GM12865 (cell line): ENCODE measurements at places on chromosomes 4 and X.

GRCh38 chr4:77773101-77773500 is 46.1 kb downstream of the CNOT6L start:
- DNase-seq, result no peak

DNA sequence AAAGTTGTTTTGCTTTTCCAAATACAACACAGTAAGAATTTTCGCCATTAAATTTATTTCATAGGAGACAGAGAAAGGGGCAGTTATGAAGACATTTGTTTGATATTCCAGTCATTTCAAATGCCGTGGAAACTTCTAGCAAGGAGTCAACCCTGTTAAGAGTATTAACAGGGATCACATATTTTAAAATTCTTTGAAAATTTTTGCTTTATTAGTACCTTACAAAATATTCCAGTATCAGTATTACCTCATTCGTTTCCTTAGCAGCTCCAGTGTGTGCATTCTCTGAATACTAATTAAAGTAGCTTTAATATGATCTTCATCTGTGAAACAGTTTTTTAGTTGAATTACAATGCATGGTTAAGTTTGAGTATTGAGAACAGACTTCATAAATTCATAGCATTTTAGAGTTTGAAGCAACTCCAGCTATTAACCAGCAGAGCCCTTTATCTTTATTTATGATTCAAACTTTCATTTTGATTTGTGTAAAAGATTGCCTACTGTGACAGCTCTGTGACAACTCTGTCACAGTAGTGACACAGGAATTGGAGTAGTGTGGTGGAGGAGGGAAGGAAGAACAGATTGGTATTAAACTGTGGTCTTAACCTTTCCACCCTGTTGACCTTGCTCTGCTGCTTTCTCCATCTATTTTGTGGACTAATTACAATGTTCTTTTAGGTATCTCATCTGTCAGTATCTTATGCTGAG is 86.3 kb downstream of the PDLIM5 start:
- DNase-seq, result no peak

- DNase-seq, result peak; percentile 57
These were observed 1.1 kb downstream of the FBXW7 start for GRCh38 chr4:152534541-152535359.

DNA sequence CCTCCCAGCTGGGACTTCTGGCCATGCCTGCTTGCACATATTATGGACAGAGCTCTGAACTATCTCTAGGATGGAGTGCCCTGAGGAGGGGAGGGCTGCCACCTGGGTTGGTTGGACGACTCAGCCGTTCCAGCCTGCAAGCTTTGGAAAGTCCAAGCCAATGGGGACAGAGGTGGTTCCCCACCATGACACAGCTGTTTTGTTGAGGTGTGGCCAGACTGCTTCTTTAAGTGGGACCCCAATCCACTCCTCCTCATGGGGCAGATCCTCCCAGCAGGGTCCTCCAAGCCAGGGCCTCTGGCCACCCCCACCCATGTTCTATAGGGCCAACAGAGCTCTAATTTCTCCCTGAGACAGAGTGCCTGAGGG is 22.7 kb downstream of the F8A3 start:
- no peak for DNase-seq

DNA sequence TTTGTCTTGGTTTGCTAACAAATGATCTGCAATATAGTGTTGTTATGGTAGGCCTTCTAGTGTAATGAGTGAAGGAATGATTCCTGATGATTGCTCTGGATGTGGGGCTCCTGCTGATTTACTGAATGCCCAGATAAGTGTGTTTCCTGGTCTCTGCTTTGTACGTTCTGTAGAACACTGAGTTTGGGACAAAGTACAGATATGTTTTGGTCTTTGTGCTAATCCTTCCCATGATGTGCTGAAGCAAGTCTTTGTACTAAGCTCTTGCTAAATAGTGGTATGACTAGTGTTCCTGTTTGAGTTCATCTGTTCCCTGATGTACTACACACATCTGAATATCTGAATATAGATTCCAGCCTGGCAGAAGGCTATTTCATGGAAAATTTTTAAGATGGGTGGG is 36.9 kb upstream of the XIAP start:
- no peak for DNase-seq

GRCh38 chr4:11483046-11483445 is 54.4 kb upstream of the HS3ST1 start:
- DNase-seq, result no peak
